ENCODE measurements at places on chromosomes 12 and 14.
A peak's percentile ranks its signal among the peaks of the same experiment; 100 is the strongest.

DNA sequence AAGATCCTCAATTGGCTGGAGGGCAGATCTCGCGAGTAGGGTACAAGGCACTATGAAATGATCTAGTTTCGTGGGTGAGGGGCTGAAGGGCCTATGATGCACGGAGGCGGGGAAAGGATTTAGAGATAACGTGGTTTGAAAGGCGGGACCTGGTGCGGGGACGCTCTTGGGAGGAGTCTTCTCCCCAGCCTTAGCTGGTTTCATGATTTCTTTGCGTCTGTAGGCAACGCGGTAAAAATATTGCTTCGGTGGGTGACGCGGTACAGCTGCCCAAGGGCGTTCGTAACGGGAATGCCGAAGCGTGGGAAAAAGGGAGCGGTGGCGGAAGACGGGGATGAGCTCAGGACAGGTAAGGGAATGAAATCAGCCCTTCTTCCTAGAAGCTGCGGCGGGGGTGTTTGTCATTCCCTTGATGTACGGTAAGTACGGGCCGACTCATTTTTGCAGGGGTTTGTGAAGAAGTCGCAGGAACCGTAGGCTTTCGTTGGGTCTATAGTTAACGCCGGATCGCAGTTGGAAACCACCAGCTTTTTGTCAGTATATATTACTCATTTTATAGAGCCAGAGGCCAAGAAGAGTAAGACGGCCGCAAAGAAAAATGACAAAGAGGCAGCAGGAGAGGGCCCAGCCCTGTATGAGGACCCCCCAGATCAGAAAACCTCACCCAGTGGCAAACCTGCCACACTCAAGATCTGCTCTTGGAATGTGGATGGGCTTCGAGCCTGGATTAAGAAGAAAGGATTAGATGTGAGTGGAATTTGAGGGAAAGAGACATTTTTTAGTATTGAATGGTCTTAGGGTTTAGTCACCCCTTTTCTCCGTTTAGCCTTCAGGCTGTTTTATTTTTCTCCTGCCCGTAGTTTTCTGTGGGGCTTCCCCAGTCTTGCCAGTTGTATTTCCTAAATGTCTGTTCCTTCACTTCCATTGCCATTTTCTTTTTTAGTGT, 602 bp downstream of the APEX1 start:
- peak; percentile 57 for DNase-seq

DNA sequence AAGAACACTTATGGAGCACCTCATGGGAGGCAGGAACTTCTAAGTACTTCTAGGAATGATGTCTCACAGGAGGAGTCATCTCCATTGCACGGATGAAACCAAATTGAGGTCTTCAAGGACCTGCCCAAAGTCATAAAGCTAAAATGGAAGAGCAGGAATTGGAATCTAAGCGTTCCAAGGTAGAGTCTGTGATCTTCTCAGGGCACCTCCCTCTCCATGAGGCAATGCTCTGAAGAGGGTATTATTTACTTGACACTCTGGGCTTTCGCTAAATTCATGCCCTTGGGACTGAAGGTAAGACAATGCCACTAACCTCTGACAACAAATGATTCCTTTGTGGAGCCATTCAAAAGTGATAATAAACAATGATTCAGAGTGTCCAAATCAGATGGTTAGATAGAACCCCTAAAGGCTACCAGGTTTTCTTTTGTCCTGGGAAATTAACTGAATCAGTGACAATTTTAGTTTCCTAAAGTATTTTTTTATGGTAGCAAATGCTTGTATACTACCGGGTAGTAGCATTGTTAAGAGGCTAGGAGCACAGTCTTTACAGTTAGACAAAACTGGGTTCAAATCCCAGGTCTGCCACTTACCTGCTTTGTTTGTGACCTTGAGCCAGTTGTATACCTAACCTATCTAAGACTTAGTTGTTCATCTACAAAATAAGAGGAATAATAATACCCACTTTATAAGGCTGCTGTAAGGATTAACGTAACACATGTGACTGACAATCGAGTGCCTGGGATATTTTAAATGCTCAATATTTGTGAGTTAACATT, 12.3 kb downstream of the HMGA2 start:
- DNase-seq, result no peak

- DNase-seq, result no peak
Measured at GRCh38 chr12:77497647-77498046, 333.0 kb upstream of the NAV3 start.

GRCh38 chr14:100542619-100543205, 44.5 kb downstream of the BEGAIN start:
- DNase-seq, result no peak

GRCh38 chr14:24426150-24426911, 3.1 kb downstream of the CBLN3 start:
- DNase-seq, result no peak

DNA sequence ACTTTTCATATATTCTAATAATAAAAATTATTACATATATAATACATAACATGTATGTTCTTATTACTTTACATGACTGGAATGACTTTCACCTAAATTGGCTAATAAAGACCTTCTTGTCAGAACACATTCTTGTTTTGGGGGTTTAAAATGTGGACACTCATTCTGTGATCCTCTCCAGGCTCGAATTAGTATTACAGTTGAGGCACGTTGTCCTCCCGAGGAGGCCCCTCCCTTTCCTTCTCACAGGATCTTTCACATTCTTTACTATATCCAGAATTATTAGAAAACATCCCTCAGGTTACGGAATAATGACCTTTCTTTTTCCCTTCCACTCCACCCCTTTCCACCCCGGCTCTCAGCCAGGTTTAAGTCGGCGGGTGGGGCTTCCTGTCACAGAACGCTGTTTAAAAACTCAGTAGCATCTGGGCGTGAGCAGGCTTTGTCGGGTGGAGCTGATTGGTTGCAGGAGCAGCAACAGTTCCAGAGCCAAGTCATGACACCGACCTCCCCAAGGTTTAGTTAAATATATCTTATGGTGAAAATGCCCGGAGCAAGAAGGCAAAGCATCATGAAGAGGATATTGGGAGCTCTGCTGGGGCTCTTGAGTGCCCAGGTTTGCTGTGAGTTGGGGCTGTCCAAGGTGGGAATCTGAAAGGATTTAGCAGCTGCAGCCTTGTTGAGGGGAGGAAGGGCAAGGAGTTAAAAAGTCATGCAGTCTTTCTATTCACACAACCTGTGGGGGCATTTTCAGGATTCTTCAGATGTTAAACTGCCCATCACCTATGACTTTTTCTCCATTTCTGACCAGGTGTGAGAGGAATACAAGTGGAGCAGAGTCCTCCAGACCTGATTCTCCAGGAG, 396.7 kb upstream of the OR4E1 start:
- DNase-seq, result no peak

GRCh38 chr12:226401-226800, 12.4 kb upstream of the SLC6A12 start:
- no peak for DNase-seq

DNA sequence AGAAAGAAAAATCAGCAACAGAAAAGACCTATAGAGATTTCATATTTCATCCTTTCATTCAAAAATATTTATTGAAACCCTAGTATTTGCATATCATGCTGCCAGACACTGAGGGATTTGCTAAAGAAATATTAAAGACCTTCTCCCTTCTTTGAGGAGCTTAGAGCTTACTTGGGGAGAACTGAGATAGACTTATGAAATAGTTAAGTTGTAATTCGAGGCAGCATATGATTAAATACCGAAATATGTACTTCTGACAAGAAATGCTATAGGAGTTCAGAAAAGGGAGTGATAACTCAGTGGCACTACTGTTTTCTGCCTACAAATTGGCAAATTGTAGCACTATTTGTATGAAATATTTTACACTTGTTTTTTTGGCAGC, 59.1 kb downstream of the PLXNC1 start:
- DNase-seq, result no peak

DNA sequence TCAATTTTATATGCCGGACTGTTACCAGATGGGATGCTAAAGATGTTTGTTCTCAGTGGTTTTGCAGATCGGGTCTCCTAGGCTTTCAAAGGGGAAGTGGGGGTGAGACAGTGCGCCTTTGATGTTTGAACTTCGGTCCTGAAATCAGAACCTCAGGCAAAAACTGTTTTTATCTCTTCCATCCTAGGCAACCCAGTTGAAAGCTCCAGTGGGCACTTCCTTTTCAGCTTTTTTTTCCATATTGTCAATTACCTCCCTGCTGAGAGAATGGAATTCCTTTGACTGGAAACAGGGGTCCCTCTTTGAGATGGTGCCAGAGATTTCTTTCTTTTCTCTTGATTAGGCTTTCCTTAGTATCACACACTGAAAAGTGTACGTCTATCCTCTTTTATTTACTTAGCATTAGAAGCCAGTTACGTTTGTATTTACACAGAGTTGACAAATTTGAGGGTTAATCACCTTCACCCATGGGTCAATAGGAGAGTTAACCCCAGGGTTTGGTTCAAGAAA, 40.0 kb downstream of the NUAK1 start:
- DNase-seq, result no peak

DNA sequence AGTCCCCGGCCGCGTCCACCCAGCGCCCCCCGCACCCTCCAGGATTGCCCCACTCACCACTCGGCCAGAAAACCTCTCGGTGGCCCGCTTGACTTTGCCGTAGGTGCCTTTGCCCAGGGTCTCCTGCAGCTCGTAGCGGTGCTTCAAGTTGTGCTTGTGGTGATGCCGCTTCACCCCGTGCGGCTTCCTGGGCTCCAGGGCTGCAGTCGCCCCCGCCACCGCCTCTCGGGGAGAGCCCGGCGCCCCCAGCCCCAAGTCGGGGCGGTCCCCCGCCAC, 459 bp downstream of the NUAK1 start:
- no peak for DNase-seq

GRCh38 chr14:55847766-55848165, 267.8 kb downstream of the KTN1 start:
- no peak for DNase-seq

DNA sequence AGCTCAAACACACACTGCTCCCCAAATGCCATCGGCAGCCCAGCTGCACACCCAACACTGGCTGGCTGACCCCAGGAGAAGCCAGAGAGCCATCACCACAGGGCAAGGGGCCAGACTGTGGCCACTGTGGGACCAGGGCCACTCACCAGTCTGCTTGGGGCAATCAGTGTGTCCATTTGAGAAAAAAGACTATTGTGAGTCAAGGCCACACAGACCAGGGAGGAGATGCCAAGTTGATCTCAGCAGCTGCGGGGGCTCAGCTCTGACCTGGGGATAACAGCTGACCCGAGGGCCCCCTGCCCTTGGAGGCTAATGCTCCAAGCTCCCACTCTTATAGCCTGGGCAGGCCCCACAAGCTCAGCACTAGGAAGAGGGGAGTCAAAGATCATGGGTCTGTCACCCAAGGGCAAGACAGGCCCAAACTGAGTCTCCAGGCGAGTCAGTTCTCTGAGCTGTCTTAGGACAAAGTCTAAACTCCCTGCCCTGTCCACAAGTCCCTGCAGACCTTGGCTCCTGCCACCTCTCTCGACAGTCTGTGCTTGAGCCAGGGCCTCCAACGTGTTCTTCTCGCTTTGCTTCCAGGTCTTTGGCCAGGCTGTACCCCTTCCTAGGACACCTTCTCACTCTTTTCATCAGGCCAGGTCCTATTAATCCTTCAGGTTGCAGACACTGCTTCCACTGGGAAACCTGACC, 30.1 kb upstream of the PNMA1 start:
- DNase-seq, result no peak
